Heart left ventricle (tissue), 16 donors: ENCODE measurements at places on chromosomes 5 and 9. TPM values are rescaled to one million over a fixed set of nuclear protein-coding genes. Genes with fewer than 3 reads are reported as not detected.

- no peak for DNase-seq
These were observed 6.2 kb downstream of the GZMK start for GRCh38 chr5:55030220-55030619.

The QSOX2 gene
- polyA plus RNA-seq, result 4.3 TPM

The PRR7 gene
- 1.5 TPM for polyA plus RNA-seq

GRCh38 chr5:160359816-160360215 lies 10.6 kb downstream of the C1QTNF2 start:
- no peak for DNase-seq

The SLC6A19 gene
- polyA plus RNA-seq, result not detected
